CD4-positive, alpha-beta T cell treated with Interleukin-4 for 4 hours (primary cell): ENCODE measurements at places on chromosomes 6 and 20.
A peak's percentile ranks its signal among the peaks of the same experiment; 100 is the strongest.

DNA sequence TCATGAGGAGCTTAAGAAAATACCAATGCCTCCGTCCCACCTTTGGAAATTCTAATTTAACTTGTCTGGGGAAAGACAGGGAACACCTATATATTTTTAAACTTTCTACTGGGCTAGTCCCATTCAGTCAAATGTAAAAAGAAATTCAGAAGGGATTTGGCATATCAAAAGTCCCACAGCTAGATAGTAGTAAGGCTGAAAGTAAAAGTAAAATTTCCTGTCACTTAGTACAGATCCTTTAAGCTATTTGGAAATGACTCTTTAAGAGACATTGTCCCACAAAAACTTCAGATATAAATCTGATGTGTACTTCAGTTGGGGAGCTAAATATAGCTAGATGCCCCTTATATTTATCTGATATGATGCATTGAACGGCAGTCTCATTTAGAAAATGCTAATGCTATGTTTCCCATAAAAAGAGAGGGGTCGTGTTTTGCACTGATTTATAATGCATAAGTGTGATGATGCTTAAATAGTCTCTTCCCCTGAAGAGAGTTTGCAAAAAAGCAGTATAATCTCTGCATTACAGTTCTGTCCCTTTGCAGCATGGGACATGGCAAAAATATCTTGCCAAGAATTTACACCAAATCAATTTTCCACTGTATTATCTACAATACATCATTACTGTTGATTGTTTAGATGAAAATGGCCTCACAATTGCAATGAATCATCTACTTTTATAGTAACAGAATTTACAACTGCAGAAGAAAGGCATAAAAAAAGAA, 860.8 kb upstream of the MAP3K7 start:
- DNase-seq = no peak

- DNase-seq = no peak
Measured at GRCh38 chr20:1375515-1375914, 17.3 kb downstream of the FKBP1A start.

- DNase-seq = no peak
Measured at GRCh38 chr20:23326774-23327173, 23.8 kb upstream of the NXT1 start.

- DNase-seq = no peak
Measured at GRCh38 chr6:31031095-31031494, 20.8 kb downstream of the MUC22 start.

- DNase-seq = no peak
Measured at GRCh38 chr6:42411406-42411805, 40.3 kb downstream of the TRERF1 start.

DNA sequence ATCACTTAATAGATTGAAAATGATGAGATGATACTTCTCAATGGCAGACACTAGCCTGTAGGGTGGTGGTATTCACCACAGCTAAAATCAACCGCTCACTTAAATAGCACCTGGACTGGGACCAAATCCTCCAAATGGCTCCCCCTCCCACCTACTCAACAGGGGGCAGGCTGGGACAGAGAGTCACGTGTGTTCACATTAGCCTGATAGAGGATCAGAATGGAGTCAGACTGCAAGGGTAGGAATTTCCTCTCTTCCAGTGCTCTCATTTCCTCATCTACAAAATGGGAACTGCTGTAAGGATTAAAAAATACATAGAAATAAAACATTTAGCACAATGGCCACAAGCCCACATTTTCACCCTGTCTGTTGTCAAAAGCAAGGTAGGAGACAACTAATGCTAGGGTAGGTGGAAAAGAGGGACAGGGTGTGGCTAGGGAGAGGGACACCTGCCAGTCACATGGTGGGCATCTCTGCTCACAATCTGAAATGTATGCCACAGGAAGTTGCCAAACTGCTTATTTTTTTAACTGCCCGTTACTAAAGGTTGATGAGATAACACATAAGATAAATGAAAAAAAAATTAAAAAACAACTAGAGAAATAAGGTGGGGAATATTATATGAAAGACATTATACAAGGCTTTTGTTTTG, 55.3 kb downstream of the BACH2 start:
- no peak for DNase-seq

- no peak for DNase-seq
Measured at GRCh38 chr6:131054392-131055250, 8.4 kb downstream of the EPB41L2 start.

- DNase-seq = no peak
Measured at GRCh38 chr6:4902363-4902762, 101.5 kb downstream of the RPP40 start.

DNA sequence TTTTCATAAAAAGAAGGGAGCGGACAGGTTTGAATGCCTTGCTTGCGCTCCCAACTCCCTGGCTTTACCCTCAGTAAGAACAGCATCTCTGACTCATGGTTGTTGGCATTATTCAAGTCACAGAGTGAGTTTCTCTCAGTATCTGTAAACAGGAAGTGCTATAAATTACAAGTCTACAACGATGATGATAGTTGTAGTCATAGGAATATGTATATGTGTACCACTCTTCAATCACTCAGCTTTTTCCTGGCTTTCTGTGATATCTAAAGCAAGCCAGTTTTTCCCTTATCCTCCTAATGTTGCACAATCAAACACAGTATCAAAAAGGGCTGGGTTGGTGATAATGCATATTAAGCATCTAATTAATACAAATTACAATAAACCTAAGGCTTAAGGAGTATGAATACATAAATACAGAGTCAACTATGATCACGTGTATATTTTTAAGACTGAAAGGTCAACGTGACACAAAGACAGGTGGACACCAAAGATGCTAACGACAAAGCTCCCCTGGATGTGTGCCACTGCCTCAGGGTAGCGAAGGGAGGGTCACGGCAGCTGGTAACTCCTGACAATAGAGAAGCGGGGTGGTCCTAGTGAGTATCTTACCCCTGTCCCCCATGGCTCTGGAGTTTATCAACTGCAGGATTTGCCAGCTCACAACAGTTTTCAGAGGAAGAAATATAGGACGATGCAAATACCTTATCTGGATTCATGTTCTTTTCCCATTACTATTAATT, 202.8 kb downstream of the BTBD9 start:
- DNase-seq = no peak

DNA sequence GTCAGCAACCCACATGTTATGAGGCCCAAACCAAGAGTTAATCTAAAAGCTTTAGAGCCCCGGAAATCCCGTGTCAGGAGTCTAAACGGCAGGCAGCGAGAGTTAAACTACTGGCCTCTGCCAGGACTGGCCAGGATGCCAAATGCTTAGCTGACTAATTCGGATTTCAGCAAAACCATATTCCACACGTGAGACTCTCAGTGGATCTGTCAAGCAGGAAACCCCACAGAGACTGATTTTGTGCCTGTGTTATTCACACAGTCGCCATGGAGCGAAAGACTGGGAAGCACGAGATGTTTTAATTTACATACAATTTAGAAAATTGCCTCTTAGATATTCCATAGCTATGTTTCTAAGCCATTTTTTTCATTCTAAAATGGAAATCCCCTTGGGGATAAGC, 152.9 kb downstream of the RNASET2 start:
- no peak for DNase-seq

DNA sequence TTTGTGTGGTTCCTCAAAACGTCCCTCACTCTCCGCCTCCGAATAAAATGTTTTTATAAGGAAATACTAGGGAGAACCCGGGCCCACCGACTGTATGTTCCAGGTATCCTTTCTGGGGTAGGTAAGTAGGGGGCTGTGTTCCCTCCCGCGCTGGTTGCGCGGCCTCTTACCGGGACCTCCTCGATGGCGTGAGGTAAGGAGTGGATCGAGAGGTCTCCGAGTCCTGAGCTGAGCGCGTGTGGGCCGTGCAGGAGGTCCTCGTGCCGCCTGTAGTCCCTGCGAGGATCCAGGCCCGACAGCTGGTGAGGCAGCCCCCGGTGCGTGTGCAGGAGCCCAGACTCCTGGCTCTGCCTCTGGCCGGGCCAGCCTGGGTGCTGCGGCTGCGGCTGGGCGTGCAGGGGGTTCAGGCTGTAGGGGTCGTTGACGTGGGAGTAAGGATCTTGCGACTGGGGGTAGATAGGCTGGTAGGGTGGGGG, 5.1 kb downstream of the TFAP2A start:
- DNase-seq = no peak

DNA sequence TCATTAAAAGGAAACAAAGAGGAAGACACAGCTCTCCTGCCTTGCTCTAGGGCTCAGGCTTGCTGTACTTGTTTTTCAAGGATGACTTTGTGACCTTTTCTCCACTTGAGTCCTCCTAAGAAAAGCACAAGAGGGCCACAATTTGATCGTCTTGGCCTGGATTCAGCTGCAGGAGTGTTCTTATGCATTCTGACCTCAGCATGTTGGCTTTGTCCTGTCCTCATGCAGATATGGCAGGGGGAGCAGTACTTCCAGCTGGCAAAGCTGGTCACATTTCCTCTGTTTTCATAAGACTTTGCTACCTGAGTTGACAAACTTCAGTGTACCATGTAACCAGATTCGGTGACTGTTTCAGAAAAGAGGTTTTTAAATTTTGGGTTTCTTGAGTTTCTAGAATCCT, 30.8 kb downstream of the KDM1B start:
- DNase-seq = no peak

DNA sequence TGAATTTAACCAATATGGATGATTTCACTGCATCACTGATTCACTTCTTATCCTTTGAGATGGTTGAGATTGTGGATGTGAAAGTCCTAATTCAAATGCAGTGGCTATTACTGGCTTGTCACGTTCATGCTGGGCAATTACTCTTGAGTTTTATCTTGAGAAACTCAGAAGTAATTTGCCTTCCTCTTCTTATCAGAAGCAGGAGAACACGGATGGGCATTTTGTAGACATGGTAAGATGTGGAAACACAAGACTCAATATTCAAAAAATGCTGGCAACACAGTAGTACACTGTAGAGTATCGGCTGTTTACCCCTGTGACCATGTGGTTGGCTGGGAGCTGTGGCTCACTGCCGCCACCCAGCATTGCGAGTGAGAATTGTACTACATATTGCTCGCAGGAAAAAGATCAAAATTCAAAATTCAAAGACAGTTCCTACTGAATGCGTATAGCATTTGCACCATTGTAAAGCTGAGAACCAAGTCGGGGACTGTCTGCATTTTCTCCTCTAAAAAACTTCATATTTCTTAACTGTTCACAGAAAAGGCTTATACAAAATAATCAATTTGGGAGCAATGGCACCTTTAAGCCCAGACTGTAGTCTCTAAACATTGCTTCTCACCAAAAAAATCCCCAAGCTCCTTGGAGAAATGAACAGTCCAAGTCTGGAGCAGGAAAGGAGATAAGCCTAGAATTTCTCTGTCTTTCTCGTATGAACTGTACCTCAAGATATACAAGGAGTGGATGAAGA, 61.9 kb upstream of the ELOVL5 start:
- peak; percentile 68 for DNase-seq

GRCh38 chr6:16109659-16110305, 19.1 kb upstream of the MYLIP start:
- no peak for DNase-seq
